ENCODE measurements at places on chromosomes 7 and 10.

DNA sequence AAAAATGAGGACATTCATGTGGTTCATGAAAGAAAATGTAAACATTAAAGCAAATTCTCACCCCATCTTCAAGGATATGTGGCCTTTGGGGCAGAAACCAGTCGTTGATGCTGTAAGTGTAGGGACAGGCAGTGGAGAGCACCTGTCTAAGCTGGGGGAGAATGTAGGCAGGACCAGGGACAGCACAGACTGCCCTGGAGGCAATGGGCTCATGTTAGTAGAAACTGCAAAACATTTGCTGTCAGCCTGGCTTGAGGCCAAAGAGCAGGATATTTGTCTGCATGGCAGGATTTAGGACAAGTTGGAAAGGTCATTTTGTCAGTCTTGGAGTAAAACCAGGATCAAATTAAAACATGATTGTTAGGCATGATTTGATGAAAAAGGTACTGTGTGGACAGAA, 211.6 kb upstream of the AGK start:
- DNase-seq = no peak

DNA sequence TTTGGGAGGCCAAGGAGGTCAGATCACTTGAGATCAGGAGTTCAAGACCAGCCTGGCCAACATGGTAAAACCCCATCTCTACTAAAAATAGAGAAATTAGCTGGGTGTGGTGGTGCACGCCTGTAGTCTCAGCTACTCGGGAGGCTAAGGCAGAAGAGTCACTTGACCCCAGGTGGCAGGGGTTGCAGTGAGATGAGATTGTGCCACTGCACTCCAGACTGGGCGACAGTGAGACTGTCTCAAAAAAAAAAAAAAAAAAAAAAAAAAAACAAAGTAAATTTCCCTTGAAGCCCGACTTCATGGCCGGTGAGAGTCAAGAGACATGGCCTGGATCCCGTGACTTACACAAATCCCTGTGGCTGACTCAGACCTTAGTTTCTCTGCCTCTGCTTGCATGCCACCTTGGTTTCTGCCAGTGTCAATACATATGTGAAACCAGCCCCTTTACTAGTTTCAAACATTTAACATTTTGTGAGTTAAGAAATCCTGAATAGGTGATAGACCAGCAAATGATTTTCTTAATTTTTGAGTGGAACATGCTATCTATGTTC, 62.8 kb downstream of the ZEB1 start:
- no peak for DNase-seq

GRCh38 chr10:34260904-34261303, 554.2 kb downstream of the PARD3 start:
- DNase-seq = no peak

DNA sequence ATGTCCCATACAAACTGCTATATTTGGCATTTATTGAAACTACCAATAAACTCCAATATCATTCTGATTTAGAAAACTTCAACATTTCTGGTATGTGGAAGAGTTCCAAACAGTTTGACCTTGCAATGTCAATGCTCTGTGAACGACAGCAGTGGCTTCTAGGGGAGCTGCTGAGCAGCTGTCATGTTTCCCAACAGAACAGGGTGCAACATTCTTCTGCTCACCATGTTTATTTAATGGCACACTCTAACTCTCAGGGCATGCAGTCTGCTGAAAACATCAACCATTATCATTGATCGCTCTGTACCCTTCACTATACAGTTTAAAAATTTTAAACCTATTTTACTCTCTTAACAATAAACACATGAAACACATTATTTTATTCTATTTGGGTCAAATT, 25.9 kb downstream of the LMOD2 start:
- DNase-seq = no peak

GRCh38 chr10:102413053-102413705, 5.4 kb downstream of the PSD start:
- no peak for DNase-seq

- DNase-seq = no peak
These were observed 125.6 kb downstream of the FAM53B start for GRCh38 chr10:124618470-124619073.

DNA sequence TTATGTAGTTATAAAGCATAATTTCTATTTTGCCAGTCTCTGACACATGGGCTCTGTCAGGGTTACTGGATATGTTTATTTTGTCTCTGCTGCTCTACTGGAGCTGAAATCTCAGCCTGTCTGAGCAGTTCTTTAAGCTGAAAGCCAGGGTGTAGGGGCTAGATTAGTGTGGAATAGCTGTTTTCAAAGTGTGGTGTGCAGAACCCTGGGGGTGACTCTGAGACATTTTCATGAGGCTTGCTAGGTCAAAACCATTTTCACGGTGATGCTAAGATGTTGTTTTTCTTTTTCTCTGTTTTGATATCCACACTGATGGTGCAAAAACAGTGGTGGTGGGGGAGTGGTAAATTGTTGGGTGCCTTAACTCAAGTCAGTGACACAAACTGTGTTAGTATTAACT, 45.5 kb downstream of the CREM start:
- DNase-seq = no peak

- DNase-seq = no peak
These were observed 171.5 kb downstream of the CCSER2 start for GRCh38 chr10:84499846-84500245.

- DNase-seq = no peak
These were observed 21.3 kb downstream of the PTPRE start for GRCh38 chr10:127928021-127928806.

DNA sequence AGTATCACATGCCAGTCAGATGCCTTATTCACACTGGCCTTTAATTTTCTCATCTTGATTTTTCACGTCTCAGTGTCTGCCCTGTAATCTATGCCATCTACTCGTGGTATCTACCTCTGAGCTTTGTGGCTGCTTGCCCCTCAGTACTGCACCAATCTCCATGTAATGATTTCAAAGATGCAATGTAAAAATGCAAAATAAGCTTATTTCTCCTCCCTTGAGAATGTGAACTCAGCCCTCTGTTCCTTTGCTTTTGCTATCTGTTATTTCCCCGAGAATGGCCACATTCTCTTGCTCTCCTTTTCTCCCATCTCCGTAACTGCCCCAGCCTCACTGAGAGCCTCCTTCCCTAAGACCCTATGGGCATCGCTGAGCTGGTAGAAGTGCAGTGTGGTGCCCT, 317.5 kb downstream of the SFMBT2 start:
- no peak for DNase-seq

DNA sequence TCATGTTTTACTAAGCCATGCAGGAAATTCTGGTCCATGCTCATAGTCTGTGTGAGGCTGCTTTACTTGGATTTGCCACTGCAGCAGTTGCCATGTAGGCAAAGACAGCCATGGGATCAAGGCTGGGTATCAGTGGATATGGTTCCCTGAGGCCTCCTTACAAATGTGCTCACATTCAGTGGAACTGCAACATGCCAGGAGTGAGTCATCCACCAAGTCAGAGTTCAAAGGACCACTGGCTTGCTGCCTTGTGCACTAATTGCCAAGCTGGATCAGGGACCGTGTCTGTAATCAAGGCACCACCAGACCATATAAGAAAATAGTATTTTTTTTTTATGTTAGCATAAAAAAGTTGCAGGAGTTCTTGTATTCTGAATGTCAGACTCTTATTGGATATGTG, 101.0 kb downstream of the CDCA7L start:
- DNase-seq = no peak

- no peak for DNase-seq
These were observed 65.4 kb upstream of the APBB1IP start for GRCh38 chr10:26372513-26373354.

DNA sequence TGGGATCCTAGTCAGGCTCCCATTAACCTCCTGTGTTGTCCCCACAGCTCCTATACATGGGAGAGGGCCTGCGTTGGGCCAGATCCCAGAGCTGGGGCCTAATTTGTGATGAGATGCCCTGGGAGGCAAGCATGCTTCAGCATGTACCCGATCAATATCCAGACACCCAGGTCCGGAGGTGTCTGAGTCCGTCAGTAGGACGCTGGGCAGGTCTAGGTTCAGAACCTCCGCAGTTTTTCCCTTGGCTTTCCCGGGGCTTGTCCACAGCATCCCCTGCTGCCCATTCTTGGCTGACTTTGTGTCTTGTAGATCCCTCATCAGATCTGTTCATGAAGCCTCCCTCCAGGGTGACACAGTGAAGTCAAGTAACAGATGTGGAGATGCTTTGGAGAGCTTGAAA, 32.7 kb upstream of the RBAK start:
- DNase-seq = no peak

GRCh38 chr10:118276204-118276603, 65.9 kb downstream of the FAM204A start:
- DNase-seq = no peak

DNA sequence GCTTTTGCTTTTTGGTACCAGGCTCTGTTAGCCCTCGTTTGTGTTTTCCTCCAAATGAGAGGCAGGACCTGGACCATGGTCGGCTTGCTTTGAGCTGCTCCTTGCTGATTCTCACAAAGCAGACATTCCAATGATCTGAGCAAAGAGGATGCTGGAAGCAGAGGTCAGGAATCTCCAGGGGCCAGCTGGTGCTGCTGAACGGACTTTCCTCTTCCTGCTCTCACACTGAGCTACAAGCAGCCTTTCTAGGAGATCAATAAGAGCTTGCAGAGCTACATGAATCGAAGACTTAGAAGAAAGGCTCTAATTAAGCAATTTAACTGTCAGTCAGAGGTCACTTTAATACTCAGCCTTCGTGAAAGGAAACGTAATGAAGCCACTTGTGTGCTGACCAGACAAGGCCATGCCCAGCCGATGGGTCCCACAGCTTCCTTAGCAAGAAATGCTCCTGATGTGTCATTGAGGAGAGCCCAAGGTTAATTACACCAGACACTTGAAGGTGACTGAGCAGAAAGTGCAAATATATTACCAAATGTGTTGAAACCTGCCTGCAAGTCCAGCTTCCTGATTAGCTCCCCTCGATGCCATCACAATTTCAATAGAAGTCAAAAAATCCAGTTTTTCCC, 151.3 kb upstream of the RSU1 start:
- DNase-seq = no peak

GRCh38 chr7:32228601-32229000, 158.4 kb upstream of the PDE1C start:
- no peak for DNase-seq

- no peak for DNase-seq
These were observed 133.9 kb downstream of the MTPAP start for GRCh38 chr10:30215141-30215540.

- no peak for DNase-seq
These were observed 15.1 kb upstream of the ELN start for GRCh38 chr7:74012842-74013249.

GRCh38 chr7:104973909-104974415, 40.0 kb upstream of the KMT2E start:
- DNase-seq = no peak

DNA sequence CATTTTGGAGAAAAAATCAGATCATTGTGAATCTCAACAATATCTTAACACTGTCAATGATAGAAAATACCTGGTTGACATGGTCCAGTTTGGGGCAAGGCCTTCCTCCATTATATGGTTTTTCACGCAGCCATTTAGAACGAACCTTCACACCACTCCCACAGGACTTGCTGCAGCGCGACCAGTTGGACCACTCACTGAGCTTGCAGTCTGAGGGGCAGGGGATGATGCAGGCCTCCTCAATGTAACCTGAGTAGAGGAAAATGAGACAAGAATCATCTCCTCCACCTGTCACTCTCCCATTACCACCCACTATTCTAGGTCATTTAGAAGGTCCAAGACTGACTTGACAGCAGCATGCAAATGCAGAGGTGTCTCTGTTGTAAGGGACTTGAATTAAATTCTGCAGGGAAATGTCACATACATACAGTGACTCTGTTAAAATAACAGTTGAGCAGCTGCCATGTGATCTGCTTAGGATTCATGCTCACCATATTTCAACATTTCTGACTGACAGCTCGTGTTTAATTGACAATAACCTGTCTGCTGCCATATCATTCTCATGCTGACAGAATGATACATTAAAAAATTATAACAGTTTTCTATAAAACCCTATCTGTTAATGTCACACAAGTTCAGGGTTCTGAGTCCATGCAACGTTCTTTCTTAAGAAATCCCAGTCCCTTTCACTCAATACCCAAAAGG, 403.0 kb downstream of the THSD7A start:
- DNase-seq = no peak

- no peak for DNase-seq
These were observed 223.5 kb downstream of the ARHGAP12 start for GRCh38 chr10:31705136-31705535.

DNA sequence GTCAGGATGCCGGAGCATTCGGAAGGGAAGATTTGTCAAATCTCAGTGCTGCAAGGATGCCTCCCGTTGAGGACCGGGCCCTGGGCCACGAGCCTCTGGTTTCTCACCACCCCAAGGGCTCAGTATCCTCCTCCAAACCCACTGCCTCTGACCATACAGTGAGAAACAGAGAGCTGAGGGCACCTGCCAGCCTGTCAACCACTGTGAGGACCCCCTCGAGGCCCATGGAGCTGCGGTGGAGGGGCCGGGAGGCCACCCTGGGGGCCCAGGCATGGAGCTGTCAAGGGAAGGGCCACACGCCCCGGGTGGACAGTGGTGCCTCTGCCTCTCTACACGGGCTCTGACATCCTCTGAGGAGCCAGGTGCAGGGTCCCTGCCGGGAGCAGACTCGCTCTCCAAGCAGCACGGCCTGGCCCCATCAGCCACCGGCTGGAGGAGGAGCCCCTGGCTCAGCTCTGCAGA, 248.0 kb upstream of the TCERG1L start:
- DNase-seq = no peak

GRCh38 chr10:102419269-102420180, 940 bp upstream of the PSD start:
- no peak for DNase-seq

DNA sequence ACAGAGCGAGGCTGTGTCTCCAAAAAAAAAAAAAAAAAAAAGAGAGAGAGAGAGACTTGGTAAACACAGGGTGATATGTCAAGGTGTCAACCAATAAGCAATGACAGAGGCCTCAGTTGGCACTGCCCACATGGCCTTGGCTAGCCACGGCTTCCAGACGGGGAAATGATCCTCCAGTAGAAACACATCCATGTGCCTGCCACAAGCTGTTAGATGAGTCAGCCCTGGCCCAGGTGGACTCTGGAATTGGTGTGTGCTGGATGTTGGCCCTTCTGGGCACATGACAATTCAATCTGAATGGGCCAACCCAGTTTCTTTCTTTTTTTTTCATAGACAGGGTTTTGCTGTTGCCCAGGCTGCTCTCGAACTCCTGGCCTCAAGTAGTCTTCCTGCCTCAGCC, 13.7 kb downstream of the RFC2 start:
- no peak for DNase-seq

- no peak for DNase-seq
These were observed 973 bp downstream of the CAMK1D start for GRCh38 chr10:12350167-12350872.

- no peak for DNase-seq
These were observed 97.0 kb upstream of the PPIF start for GRCh38 chr10:79250259-79250658.

DNA sequence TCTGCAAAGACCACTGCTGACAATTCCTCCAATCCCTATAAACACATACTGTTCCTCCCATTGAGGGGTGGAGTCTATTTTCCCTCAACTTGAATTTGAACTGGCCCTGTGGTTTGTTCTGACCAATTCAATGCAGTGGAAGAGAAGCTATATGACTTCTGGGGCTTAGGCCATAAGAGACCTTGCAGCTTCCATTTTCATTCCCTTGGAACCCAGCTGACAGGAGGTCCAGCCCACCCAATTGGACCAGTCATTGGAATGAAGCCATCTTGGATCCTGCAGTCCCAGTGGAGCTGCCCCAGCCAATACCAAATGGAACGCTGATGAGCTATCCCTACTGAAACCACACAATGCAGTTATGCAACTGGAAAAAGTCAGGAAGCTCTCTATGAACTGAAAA, 8.9 kb upstream of the TMED4 start:
- no peak for DNase-seq
